ENCODE measurements at places on chromosomes 11 and 22. TPM values are rescaled to one million over a fixed set of nuclear protein-coding genes. Genes with fewer than 3 reads are reported as not detected.
A peak's percentile ranks its signal among the peaks of the same experiment; 100 is the strongest.

GRCh38 chr11:102577723-102578122 is 47.2 kb upstream of the MMP7 start:
- no peak for DNase-seq
- H3K4me3 ChIP-seq, result no peak overlapping the region
- H3K27me3 ChIP-seq, result no peaks in the 10 kb centered on the region
- H3K36me3 ChIP-seq, result no peaks in the 10 kb centered on the region
- no peak overlapping the region for H3K27ac ChIP-seq

GRCh38 chr11:45517171-45517770 is 148.2 kb downstream of the CHST1 start:
- H3K4me3 ChIP-seq, result no peak overlapping the region
- DNase-seq, result no peak
- no peaks in the 10 kb centered on the region for H3K27me3 ChIP-seq
- no peaks in the 10 kb centered on the region for H3K36me3 ChIP-seq
- no peak overlapping the region for H3K27ac ChIP-seq
- no peaks in the 10 kb centered on the region for H3K4me1 ChIP-seq

ANO1 gene
- total RNA-seq, result not detected

DNA sequence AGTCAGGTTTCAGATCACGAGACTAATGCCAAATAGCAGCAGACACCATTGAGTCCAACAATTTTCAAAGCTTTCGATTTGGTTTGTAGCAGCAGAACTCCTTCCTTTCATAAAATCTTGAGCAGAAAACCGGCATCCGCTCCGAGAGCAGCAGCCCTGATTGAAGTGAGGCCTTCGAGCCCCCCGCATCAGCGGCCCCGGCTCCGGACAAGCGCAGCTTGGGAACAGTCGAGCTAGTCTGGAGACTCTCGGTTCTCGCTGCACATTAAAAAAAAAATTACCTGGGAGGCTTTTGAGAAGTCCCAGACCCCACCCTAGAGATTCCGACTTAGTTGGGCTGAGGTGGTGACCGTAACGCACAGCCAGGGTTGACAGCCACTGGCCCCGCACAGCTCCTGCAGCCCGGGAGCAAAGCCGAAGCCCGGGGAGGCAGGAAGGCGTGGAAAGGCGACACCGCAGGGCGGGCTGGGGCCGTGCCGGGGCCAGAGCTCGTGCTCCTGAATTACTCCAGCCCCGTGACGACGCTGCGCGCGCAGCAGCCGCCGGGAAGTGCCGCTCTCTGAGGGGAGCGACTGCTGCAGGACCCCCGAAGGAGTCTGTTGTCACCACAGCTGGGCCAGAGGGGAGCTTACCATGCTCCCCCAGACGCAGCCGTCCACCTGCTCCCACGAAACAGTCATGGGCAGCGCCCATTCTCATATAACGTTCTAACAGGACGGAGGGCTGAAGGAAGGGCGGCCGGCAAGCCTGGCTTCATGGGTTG is 57.8 kb downstream of the SPATA19 start:
- H3K27me3 ChIP-seq, result no peaks in the 10 kb centered on the region
- no peak for DNase-seq
- H3K27ac ChIP-seq, result no peak overlapping the region
- no peaks in the 10 kb centered on the region for H3K4me1 ChIP-seq
- H3K36me3 ChIP-seq, result no peaks in the 10 kb centered on the region
- no peak overlapping the region for H3K4me3 ChIP-seq

- H3K4me3 ChIP-seq, result no peak overlapping the region
- H3K27me3 ChIP-seq, result no peaks in the 10 kb centered on the region
- no peak for DNase-seq
- H3K4me1 ChIP-seq, result no peaks in the 10 kb centered on the region
- H3K36me3 ChIP-seq, result no peaks in the 10 kb centered on the region
- H3K27ac ChIP-seq, result no peak overlapping the region
Observed at GRCh38 chr11:43010042-43010441, 301.8 kb upstream of the API5 start.

MUC2 gene
- total RNA-seq, result not detected

OR5B12 gene
- total RNA-seq, result not detected

DNA sequence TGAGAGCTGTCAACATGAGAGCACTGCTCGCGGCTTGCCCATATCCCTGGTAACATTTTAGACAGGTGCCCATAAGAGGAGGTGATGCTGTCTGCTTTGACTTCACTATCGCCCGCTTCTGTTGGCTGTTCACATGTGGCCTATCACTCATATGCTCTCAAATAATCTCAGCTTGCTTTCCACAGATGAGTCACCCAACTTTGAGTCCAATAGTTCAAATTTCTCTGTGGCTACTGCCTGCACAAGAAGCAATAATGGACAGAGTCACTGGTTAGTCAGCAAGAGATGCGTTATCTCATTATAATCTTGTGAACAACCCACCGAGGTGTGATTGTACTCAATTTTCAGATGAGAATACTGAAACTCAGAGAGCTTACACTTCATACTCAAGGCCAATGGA is 1714.1 kb downstream of the LRRC4C start:
- H3K27ac ChIP-seq, result no peak overlapping the region
- no peaks in the 10 kb centered on the region for H3K36me3 ChIP-seq
- H3K4me1 ChIP-seq, result no peaks in the 10 kb centered on the region

DNA sequence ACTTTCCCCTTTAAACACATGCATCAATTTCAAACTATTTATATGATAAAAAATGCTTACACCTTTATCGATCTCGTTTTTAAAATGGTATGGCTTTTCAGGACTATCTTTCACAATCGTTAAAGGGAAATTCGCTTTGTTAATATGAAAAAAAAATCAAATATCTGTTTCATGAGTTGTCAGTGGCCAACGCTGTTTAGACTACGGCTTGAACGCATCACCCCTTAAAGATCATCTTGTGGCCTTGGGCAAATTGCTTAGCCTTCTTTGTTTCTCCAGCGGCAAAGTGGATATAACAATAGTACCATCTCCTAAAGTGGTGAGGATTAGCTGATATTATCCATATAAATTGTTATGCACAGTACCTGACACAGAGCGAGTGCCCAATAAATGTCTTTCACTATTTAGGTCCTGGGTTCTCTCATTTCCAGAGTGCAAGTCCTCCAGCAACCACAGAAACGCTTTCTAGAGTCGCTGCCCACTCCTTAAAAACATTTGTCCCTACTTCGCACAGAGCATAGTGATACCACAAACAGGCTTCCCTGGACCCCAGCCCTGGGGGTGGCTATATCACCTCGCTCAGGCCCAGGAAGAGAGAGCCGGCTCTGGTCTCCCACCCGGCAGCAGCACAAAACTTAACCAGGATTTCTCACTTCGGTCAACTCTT is 904 bp downstream of the SLC35F2 start:
- no peaks in the 10 kb centered on the region for H3K4me1 ChIP-seq
- H3K27ac ChIP-seq, result peak overlapping the region; percentile 65
- no peaks in the 10 kb centered on the region for H3K36me3 ChIP-seq
- H3K4me3 ChIP-seq, result peak overlapping the region; percentile 88

GRCh38 chr11:9280655-9281301 is 15.6 kb upstream of the DENND5A start:
- H3K27me3 ChIP-seq, result no peaks in the 10 kb centered on the region
- peaks cover 11% of the 10 kb centered on the region for H3K4me1 ChIP-seq
- peak; percentile 80 for DNase-seq

NUDT8 gene
- 3.8 TPM for total RNA-seq

DNA sequence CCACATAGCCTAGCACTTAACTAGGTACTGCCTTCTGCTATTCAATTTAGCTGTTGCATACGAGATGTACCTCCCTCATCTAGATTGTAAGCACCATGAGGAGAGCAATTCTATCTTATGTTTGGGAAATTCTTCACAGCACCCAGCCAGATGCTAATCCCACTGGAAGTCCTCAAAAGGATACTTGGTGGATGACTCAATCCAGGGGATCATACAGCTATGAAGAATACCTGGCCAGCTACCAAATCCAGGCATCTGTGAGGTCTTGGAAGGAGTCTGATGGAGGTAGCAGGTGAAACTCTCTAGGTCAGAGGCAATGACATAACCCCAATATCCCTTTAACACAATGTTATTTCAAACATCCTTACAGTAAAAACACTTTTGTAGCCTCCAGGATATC is 167.8 kb upstream of the NCAM1 start:
- DNase-seq, result no peak
- no peak overlapping the region for H3K27ac ChIP-seq
- no peaks in the 10 kb centered on the region for H3K4me1 ChIP-seq
- H3K27me3 ChIP-seq, result no peaks in the 10 kb centered on the region

DNA sequence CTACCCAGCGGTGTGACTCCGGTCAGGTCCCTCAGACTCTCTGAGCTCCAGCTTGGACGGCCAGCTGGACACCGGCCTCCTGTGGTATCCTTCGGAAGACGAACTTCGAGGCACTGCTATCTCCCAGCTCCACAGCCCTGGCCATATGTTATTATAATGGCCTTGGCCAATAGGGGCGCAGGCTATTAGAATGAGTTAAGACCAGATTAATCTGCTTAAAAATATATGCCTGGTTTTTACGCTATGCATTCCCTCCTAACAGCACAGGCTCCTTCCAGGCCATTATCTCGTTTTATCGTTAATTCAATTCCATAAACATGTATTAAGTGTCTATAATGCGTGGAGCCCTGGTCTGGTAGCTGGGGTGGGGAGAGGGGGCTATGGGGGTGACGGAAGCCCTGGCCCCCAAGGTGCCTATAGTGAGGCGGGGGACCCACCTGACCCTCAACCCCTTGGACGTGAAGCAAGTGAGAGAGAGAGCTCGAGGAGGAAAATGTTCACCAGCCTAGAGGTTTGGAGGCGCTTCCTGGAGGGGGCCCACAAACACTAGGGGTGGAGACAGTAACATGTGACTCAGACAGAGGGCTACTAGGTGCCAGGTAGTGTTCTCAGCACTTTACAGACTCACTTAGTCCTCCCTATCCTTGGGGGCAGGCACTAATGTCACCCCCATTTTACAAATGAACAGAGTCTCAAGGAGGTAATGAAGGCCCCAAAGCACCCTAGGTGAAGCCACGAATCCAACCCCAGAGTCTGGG is 37.5 kb upstream of the TCF20 start:
- no peaks in the 10 kb centered on the region for H3K4me1 ChIP-seq
- no peak overlapping the region for H3K4me3 ChIP-seq
- no peaks in the 10 kb centered on the region for H3K27me3 ChIP-seq

- no peaks in the 10 kb centered on the region for H3K4me1 ChIP-seq
- H3K4me3 ChIP-seq, result no peak overlapping the region
- no peak overlapping the region for H3K27ac ChIP-seq
- no peaks in the 10 kb centered on the region for H3K36me3 ChIP-seq
- no peaks in the 10 kb centered on the region for H3K27me3 ChIP-seq
Observed at GRCh38 chr11:107740271-107740670, 28.4 kb upstream of the SLN start.

- no peak overlapping the region for H3K27ac ChIP-seq
- H3K27me3 ChIP-seq, result no peaks in the 10 kb centered on the region
- H3K4me3 ChIP-seq, result peak overlapping the region; percentile 4
- no peaks in the 10 kb centered on the region for H3K36me3 ChIP-seq
- H3K4me1 ChIP-seq, result peaks cover 60% of the 10 kb centered on the region
Observed at GRCh38 chr11:12086271-12087074, 23.9 kb upstream of the MICAL2 start.

- peaks cover 7% of the 10 kb centered on the region for H3K36me3 ChIP-seq
- no peaks in the 10 kb centered on the region for H3K27me3 ChIP-seq
- H3K4me3 ChIP-seq, result peak within 1 kb of the TSS; percentile 66
- peaks cover 12% of the 10 kb centered on the region for H3K4me1 ChIP-seq
- peak; percentile 46 for DNase-seq
- H3K27ac ChIP-seq, result peak within 1 kb of the TSS; percentile 78
Observed at GRCh38 chr11:3807909-3808860, at the start of gene PGAP2. TSS of gene PGAP2 (plus strand) at chr11:3808560. CDS start at chr11:3811260, 2,700 bp downstream.

- no peak for DNase-seq
- H3K27me3 ChIP-seq, result no peaks in the 10 kb centered on the region
- no peak overlapping the region for H3K27ac ChIP-seq
- H3K36me3 ChIP-seq, result no peaks in the 10 kb centered on the region
Observed at GRCh38 chr11:120125024-120125423, 12.9 kb downstream of the TRIM29 start.

- DNase-seq, result no peak
- H3K4me3 ChIP-seq, result no peak overlapping the region
- peaks cover 23% of the 10 kb centered on the region for H3K4me1 ChIP-seq
- H3K27ac ChIP-seq, result no peak overlapping the region
Observed at GRCh38 chr11:1765871-1766718, 2.4 kb upstream of the CTSD start.

GRCh38 chr11:116640641-116641402 is 132.0 kb downstream of the BUD13 start:
- no peaks in the 10 kb centered on the region for H3K27me3 ChIP-seq
- no peaks in the 10 kb centered on the region for H3K36me3 ChIP-seq
- no peak overlapping the region for H3K4me3 ChIP-seq
- no peaks in the 10 kb centered on the region for H3K4me1 ChIP-seq

OR51F2 gene
- total RNA-seq, result not detected

OR4X1 gene
- not detected for total RNA-seq

- H3K27ac ChIP-seq, result no peak overlapping the region
- no peak overlapping the region for H3K4me3 ChIP-seq
- no peak for DNase-seq
Observed at GRCh38 chr22:33404723-33405122, 346.5 kb upstream of the SYN3 start.

GGTLC2 gene
- total RNA-seq, result not detected

- no peak for DNase-seq
- H3K4me1 ChIP-seq, result no peaks in the 10 kb centered on the region
- no peak overlapping the region for H3K27ac ChIP-seq
Observed at GRCh38 chr11:64366751-64367150, 7.8 kb downstream of the RPS6KA4 start.

DUSP8 gene
- total RNA-seq, result 4.4 TPM

GRCh38 chr11:36071917-36072500 is 128.1 kb downstream of the LDLRAD3 start:
- H3K27me3 ChIP-seq, result no peaks in the 10 kb centered on the region
- no peak overlapping the region for H3K4me3 ChIP-seq
- no peaks in the 10 kb centered on the region for H3K4me1 ChIP-seq
- no peak for DNase-seq

- no peak overlapping the region for H3K27ac ChIP-seq
- no peak overlapping the region for H3K4me3 ChIP-seq
- H3K27me3 ChIP-seq, result no peaks in the 10 kb centered on the region
- DNase-seq, result no peak
Observed at GRCh38 chr11:126350836-126351235, 4.7 kb upstream of the ST3GAL4 start.

CHRNA10 gene
- total RNA-seq, result 5.8 TPM

CST6 gene
- not detected for total RNA-seq
